Activated naive CD8-positive, alpha-beta T cell treated with anti-CD3 and anti-CD28 coated beads, Interleukin-2, amount 10 ng/mL, durations not matched to agents 7 days and 5 days (primary cell): ENCODE measurements at places on chromosomes 7 and 10. TPM values are rescaled to one million over a fixed set of nuclear protein-coding genes. Genes with fewer than 3 reads are reported as not detected.

DNA sequence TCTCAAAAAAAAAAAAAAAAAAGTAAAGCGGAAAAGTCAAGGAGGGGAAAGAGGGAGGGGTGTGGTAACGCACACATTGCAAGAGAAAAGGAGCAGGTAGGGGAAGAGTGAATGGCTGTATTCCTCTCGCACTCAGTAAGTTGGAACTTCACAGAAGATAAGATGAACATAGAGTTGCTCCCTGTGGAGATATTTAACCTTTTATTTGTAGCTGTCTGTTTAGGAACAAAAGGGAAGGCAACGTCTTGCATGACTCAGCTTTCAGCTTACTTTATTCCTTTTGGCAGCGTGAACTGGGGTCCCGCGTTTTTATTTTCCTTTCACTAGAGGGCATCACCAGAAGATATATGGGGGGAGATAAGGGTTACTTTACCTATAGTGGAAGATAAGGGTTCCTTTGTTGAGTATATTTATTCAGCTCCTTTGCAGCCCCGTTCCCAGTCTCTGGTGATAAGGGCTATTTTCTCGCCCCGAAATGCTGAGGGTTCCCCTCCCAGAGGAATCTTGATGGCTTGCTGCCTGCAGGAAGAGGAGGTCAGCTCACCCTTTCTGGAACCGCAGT is 78.5 kb downstream of the APBB1IP start:
- no peaks in the 10 kb centered on the region for H3K27me3 ChIP-seq
- peaks cover 80% of the 10 kb centered on the region for H3K36me3 ChIP-seq
- no peak for DNase-seq
- H3K27ac ChIP-seq: no peak overlapping the region
- peaks cover 2% of the 10 kb centered on the region for H3K4me1 ChIP-seq

DNA sequence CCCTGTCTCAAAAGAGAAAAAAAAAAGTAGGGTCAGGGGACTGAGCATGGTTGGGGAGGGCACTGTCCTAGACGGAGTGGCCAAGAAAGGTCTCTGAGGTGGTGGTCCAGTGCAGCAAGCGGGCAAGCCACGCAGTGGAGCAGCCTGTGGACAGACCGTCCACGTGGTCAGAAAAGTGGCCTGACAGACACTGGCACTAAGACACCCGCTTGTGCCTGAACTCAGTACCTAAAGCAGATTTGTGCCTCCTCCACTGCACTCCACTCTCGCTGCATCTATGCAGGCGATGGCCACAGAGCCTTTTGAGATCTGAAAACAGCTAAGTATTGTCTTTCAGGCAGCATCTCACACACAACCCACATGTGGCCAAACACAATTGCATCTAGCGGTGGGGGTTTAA is 8.8 kb downstream of the ASB10 start:
- no peak overlapping the region for H3K4me3 ChIP-seq
- H3K36me3 ChIP-seq: no peaks in the 10 kb centered on the region
- no peaks in the 10 kb centered on the region for H3K4me1 ChIP-seq

GRCh38 chr7:106089647-106090046 is 22.5 kb downstream of the SYPL1 start:
- H3K4me3 ChIP-seq: no peak overlapping the region
- peaks cover 5% of the 10 kb centered on the region for H3K4me1 ChIP-seq
- peaks cover 53% of the 10 kb centered on the region for H3K36me3 ChIP-seq
- DNase-seq: no peak
- H3K27ac ChIP-seq: no peak overlapping the region

DNA sequence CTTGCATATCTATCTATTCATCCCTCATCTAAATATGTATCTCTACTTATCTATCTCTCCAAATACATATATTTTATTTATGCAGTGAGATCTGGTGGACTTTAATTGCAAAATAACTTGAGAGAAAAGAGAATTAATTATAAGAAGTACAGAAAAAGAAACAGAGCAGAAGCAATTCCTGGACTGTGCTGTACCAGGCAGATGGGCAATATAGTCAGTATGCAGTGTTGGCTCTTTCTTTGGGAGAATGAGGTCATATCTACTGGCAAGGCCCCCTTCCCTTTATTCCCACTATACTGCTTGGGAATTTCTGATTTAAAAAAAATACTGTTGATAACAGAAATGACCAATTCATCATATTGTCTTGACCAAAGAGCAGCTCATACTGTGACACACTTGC is 49.0 kb upstream of the TOMM7 start:
- peaks cover 10% of the 10 kb centered on the region for H3K4me1 ChIP-seq
- H3K27ac ChIP-seq: no peak overlapping the region

- H3K27ac ChIP-seq: peak within 1 kb of the TSS; percentile 83
- peak; percentile 55 for DNase-seq
- H3K4me3 ChIP-seq: peak within 1 kb of the TSS; percentile 95
- H3K4me1 ChIP-seq: peaks cover 28% of the 10 kb centered on the region
- peaks cover 10% of the 10 kb centered on the region for H3K27me3 ChIP-seq
- H3K36me3 ChIP-seq: no peaks in the 10 kb centered on the region
Observed at GRCh38 chr7:107660381-107661080, at the start of gene SLC26A4. SLC26A4 (plus strand) TSS chr7:107660828; CDS start chr7:107661642, 814 bp downstream.

- DNase-seq: no peak
- no peaks in the 10 kb centered on the region for H3K4me1 ChIP-seq
- no peaks in the 10 kb centered on the region for H3K36me3 ChIP-seq
- no peak overlapping the region for H3K27ac ChIP-seq
- no peak overlapping the region for H3K4me3 ChIP-seq
Observed at GRCh38 chr7:155361947-155362346, 64.3 kb downstream of the INSIG1 start.

Gene SKIDA1
- 0.58 TPM for total RNA-seq

Gene CYP2C19
- not detected for total RNA-seq

Gene KCNMA1
- 0.39 TPM for total RNA-seq
